BJ (cell line): ENCODE measurements at places on chromosomes 4 and X.

DNA sequence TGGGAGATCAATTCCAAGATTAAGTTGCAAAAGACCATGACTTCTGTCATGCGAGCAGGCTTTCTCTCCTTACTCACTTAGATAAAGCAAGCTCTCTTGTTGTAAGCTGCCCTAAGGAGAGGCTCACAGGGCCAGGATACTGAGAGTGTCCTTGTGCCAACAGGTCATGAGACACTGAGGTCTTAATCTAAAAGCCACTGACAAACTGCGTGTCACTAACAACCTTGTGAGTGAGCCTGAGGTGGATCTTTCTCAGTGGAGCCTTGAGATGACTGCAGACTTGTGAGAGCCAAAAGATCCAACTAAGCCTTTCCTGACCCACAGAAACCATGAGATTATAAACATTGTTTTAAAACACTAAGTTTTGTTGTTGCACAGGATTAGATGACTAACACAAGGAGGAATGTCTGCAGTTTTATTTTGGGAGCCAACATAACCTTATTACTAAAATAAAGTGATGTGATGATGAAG lies 170.5 kb downstream of the SLC39A8 start:
- peak; percentile 71 for DNase-seq

DNA sequence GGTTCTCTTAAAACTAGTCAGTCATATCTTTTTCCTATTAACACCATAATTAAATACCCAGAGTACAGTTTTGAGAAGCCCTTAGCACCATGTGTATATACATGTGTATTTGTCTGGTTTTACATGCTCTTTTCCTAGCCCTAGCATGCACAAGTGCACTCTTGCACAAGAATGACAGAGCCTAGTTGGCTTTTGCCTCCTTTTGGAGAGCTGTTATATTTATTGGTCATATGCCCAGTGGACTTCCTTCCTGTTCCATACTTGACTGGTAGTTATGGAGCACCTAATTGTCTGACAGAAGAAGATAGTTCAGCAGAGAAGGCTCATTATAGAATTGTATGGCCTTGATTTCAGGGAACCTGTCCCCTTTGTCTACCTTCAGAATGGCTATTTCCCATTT lies 155.6 kb downstream of the ARX start:
- no peak for DNase-seq

DNA sequence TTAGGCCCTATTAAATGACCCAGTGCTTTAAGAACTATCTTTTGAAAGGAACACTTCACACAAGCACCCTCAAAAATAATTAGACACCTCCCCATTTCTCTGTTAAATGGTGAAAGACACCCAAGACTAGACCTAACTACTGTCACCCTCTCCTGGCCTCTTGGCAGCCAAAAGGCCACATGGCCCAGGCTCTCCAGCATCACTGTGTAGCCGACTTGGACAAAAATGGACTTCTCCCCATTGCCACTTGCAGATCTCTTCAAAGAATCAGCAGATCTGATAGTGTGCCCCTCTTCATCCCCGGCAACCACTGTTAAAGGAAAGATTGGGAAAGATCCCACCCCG lies 2.0 kb downstream of the MID1IP1 start:
- DNase-seq: no peak

- DNase-seq: no peak
Observed at GRCh38 chr4:7620086-7620813, 185.5 kb upstream of the PSAPL1 start.

- no peak for DNase-seq
Observed at GRCh38 chr4:122548886-122549630, 71.8 kb downstream of the IL21 start.

- no peak for DNase-seq
Observed at GRCh38 chrX:135625995-135626394, 87.4 kb upstream of the CT45A1 start.

GRCh38 chr4:53688186-53688790 lies 97.0 kb upstream of the LNX1 start:
- peak; percentile 97 for DNase-seq

GRCh38 chr4:89834486-89835209 lies 2.3 kb downstream of the SNCA start:
- no peak for DNase-seq

DNA sequence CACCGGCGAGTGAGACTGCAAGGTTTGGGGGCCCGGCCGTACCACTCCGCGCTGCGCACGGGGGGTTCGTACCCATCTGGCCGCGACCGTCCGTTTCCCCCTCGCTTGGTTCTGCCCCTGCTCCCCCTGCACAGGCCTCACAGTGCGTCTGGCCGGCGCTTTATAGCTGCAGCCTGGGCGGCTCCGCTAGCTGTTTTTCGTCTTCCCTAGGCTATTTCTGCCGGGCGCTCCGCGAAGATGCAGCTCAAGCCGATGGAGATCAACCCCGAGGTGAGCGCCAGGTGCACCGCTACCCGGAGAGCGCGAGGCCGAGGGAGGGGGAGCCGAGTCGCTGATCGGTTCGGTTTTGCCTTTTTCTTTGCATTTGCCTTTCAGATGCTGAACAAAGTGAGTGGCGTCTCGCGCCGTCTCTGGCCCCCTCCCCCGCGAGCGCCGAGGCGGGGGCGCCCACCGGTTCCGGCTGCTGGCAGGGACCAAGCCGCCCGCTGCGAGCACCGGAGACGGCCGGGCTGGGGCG lies at the start of gene UCHL1:
TSS of gene UCHL1 (plus strand) at position 189 of the 517 bp plus-strand sequence. CDS start at position 238, 49 bp downstream.
- no peak for DNase-seq
